ENCODE measurements at places on chromosomes 13 and 19.
A peak's percentile ranks its signal among the peaks of the same experiment; 100 is the strongest.

DNA sequence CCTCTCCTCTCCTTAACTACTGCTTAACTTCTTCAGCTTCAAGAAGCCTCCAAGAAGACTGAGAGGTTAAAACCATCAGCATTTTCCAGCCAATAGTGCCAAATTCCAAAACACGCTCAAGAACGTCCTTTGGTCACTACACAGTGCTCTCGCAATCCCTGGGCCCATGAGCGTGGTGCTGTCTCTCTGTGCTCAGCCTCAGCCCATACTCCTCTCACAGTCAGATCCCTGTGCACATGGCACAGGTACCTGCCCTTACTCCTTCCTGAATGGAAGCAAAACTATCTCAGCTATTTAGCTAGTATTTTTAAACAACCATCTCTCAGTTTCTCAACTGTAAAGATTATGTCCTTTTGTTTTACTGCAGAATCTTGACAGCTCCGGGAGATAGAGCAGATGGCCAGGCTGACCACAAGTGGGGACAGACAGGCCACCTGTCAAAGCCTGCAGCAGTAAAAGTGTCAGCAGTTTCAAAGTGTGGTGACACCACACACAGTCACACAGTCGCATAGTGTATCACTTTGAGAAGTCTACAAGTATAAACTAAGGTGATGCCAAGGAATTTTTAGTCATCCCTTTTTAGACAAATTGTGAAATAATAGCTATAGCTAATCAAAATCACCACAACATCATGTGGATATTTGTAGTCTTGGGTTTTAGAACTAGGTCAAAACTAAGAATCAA lies 35.7 kb downstream of the DZIP1 start:
- no peak for DNase-seq

- DNase-seq = no peak
Observed at GRCh38 chr13:110374431-110375370, 67.6 kb downstream of the COL4A2 start.

GRCh38 chr13:113667771-113668490 lies 912 bp downstream of the GRK1 start:
- no peak for DNase-seq

- DNase-seq = no peak
Observed at GRCh38 chr13:53237696-53238095, 209.1 kb downstream of the OLFM4 start.

GRCh38 chr19:7304200-7304599 lies 10.0 kb upstream of the INSR start:
- DNase-seq = no peak

- DNase-seq = no peak
Observed at GRCh38 chr19:35228177-35228930, at the start of gene FAM187B. Gene FAM187B (minus strand): TSS chr19:35228739. CDS start chr19:35228680, 59 bp downstream.

GRCh38 chr13:41961466-41961760 lies 504 bp upstream of the VWA8 start:
- DNase-seq = no peak

- no peak for DNase-seq
Observed at GRCh38 chr19:16206046-16206605, 8.4 kb downstream of the AP1M1 start.

DNA sequence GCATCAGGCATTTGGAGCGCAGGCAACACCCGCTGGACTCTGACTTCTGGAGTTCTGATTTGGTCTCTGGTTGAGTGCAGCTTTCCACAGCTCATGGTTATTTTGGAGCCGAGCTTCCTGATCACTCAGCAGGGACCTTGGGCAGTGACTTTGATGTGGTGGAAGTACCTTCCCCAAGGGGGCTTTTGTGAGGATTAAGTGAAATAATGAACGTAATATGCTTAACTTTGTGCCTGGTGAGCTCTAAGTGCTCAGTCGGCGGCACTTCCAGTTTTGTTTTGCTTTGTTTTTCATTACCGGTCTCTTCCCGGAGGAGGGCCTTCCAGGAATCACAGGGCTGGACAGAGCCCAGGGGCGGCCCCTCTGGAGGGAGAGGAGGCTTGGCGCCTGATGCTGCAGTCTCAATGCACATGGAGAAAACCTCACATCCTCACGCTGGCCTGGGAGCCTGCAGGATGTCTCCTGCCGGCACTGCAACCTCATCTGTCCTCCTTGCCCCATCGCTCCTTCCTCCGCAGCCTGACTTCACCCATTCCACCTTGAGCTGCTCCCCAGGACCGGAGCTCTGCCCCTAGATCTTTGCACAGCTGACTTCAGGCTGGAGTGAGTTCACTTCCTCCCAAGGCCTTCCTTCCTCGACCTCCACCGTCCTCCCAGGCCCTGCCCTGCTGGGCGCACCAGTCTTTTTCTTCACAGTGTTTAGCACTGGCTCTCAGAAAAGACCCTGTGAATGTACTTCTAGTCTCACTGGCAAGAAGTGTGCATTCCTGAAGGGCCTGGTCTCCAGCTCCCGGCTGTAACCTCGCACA lies 1.5 kb downstream of the PLEKHF1 start:
- no peak for DNase-seq

DNA sequence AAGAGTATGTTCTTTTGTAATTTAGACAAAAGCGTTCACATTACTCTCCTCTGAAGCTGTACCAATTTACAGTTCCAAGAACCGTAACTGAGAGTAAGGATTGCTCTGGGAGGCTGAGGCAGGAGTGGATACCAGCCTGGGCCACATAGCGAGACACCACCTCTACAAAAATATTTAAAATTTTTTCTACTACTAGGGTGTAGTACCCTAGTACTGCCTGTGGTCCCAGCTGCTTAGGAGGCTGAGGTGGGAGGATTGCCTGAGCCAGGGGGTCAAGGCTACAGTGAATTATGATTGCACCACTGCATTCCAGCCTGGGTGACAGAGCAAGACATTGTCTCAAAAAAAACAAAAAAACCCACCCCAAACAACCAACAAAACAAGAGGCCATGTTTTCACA lies 12.1 kb upstream of the CYP2A6 start:
- no peak for DNase-seq

DNA sequence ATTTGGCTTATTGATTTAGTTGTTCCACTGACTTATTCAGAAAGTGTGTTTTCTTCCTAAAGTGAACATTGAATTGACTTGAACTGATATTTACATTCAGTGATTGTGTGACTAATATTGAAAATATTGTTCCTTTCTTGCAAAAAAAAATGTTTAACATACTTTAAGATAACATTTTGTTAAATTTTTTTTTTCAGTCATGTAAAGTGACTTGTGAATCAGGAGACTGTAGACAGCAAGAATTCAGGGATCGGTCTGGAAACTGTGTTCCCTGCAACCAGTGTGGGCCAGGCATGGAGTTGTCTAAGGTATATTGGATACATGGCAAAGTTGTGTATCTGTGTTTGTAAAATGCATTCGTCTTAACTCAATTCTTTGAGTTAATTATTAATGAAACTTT lies 22.9 kb downstream of the TNFRSF19 start:
- no peak for DNase-seq

DNA sequence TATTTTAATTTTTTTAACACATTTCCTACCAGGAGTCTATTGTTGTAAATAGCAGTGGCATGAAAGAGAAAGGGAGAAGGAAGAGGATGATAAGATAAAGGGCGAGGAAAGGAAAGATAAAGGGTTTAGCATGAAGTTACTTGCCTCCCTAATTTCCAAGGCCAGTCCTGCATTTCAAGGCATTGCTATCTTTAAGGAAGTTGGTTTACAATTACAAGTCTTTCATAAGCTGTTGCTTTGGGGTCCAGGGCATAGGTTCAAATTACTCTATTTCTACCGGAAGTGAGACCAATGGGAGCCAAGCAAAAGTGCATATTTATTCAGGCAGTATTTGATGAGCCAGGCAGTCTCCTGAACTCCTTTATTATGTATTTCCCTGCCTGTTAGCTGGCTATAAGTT lies 27.7 kb upstream of the UBL3 start:
- no peak for DNase-seq

DNA sequence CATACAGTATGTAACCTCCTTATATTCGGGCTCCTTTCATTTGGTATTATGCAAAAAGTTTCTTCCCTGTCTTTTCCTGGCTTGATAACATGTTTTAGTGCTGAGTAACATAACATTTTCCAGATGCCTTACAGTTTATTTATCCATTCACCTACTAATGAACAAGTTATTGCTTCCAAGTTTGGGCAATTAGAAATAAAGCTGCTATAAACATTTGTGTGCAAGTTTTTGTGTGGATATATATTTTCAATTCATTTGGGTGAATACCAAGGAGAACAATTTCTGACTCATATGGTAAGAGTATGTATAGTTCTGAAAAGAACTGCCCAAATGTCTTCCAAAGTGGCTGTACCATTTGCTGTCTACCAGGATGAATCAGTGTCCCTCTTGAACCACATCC lies 360.9 kb downstream of the PCDH17 start:
- DNase-seq = peak; percentile 2

- no peak for DNase-seq
Observed at GRCh38 chr19:46372901-46373490, 26.1 kb downstream of the PPP5C start.

GRCh38 chr13:34405410-34406181 lies 536.5 kb upstream of the NBEA start:
- no peak for DNase-seq

DNA sequence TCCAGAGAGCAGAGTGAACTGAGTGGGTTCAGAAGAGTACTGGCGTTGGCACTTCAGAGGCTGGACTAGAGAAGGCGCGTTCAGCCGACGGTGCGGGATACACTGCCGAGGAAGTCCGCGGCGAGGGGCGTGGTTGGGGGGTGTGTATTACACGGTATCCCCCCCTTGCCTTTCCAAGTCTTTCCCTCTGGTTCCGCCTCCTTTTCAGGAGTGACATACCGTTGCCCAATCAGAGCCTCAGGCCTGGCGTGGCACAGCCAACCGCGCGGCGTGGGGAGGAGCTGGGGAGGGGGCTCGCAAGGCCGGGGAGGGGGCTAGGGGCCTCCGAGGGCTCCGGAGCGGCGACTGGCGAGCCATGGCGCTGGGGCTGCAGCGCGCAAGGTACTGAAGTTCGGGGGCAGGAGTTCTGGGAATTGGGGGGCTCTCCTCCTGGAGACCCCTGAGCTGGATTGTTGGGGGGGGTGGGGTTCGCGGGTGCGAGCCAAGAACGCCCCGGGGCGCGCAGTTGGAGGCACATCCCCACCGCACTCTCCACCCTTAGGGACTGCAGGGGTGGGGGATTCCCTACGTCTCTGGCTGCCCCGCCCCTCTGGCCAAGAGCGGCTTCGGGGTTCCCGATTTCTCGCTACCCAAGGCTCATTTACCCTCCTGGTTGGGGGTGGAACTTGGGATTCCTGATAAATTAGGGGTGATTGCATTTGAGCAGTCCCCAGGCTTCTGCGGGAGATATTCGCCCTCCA lies at the start of gene HIF3A:
HIF3A (plus strand) TSS at position 321 of the 740 bp plus-strand sequence; CDS start at position 356, 35 bp downstream.
- no peak for DNase-seq

DNA sequence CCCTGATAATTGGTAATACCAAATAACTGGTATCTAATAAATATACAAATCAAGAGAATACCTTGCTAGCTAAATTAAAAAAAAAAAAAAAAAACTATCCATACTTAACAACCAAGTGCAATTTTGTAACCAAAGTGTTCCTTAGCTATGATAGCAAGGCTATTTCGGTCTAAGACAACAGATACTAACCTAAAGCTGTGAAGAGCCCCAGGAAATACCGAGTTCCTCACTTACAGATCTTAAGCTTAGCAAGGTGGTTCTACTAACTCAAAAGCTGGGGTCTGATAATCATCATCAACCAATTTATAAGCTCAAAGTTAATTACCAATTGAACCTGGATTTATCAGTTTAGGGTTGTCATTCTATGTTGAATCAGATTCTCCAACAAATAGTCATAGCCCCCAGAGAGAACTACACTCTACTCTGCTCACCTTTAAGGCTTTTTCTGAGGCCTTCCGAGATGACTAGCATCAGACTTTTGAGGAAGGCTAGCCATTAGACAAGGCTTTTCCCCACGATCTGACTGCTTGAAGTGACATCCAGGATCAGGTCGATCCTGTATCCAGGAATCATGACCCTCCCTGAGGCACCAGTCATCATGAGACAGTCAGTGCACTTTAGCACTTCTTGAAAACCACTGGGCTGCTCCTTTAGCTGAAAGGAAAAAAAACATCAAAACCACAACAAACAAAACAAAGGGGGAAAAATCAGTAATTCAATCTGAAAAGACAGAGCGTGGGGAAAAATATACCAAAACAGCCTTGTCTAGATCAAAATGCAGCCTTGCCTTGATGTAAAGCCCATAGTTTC lies 31.9 kb downstream of the INTS6 start:
- DNase-seq = no peak

- no peak for DNase-seq
Observed at GRCh38 chr13:70747262-70747661, 639.0 kb upstream of the KLHL1 start.

DNA sequence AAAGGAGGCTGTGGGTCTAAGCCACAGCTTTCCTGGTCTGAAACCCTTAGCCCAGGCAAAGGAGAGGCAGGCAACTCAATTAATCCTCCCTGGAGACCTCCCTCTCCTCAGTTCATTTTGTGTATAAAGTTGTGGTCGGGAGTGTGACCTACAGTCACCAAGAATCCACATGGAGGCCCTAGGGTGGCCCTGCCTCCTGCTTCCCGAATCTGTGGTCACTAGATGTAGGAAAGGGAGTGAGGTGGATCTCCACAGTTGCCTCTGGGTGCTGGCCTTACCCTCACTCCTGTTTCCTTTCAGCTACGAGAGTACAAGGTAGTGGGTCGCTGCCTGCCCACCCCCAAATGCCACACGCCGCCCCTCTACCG lies 1.3 kb downstream of the RPL18A start:
- no peak for DNase-seq

- DNase-seq = no peak
Observed at GRCh38 chr13:23985060-23985459, 87.8 kb upstream of the C1QTNF9B start.

- DNase-seq = no peak
Observed at GRCh38 chr19:7663706-7664105, 5.1 kb upstream of the RETN start.

DNA sequence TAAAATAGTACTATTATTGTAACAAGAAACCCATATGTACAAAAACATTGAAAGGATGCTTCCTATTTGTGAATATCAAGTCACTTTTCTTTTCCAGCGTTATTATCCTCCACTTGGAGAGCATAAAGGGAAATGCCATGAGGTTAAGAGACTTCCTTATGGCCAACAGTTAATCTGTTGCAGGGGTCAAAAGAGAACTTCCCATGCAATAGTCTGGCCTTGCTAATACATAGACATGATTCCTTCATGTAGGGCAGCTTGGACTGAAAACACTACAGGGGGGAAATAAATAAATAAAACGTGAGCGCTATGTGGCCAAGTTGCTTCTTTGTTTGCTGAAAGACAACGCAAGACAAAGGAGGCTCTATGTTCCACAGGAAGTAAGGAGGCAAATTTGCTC lies 269.1 kb upstream of the EDNRB start:
- DNase-seq = no peak

- DNase-seq = no peak
Observed at GRCh38 chr13:88627071-88627470, 955.9 kb downstream of the SLITRK5 start.
